Ovary (tissue), 10 donors: ENCODE measurements at places on chromosomes 1 and 21. TPM values are rescaled to one million over a fixed set of nuclear protein-coding genes. Genes with fewer than 3 reads are reported as not detected.
A peak's percentile ranks its signal among the peaks of the same experiment; 100 is the strongest.

DNA sequence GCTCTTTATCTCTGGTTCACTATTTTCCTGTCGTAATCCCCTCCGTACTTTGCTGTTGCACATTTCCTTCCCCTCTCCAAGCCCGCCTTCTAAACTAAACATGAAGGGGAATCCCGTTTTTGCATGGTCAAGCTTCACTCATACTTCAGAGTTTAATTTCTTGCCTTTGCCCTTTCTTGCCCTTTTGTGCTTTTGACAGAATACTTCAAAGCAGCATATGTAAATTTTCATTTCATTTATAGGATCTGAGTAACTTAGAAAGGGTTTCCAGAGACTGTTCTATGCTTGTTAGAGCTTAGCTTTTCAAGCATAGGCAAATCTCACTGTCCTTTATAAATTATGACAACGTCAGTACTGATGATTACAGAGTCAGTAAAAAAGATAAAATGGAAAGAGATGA lies 27.7 kb downstream of the SPATA45 start:
- no peak for DNase-seq
- H3K4me1 ChIP-seq: no peaks in the 10 kb centered on the region
- H3K36me3 ChIP-seq: no peaks in the 10 kb centered on the region
- no peak overlapping the region for H3K4me3 ChIP-seq
- H3K27me3 ChIP-seq: no peaks in the 10 kb centered on the region
- H3K27ac ChIP-seq: no peak overlapping the region

Gene CFHR2
- not detected for total RNA-seq

- H3K27me3 ChIP-seq: no peaks in the 10 kb centered on the region
- no peaks in the 10 kb centered on the region for H3K36me3 ChIP-seq
- no peak overlapping the region for H3K27ac ChIP-seq
- H3K4me3 ChIP-seq: no peak overlapping the region
- no peak for DNase-seq
- H3K4me1 ChIP-seq: no peaks in the 10 kb centered on the region
These were observed 28.9 kb downstream of the DISP1 start for GRCh38 chr1:222843469-222844410.

Gene TNNT2
- 0.52 TPM for total RNA-seq

DNA sequence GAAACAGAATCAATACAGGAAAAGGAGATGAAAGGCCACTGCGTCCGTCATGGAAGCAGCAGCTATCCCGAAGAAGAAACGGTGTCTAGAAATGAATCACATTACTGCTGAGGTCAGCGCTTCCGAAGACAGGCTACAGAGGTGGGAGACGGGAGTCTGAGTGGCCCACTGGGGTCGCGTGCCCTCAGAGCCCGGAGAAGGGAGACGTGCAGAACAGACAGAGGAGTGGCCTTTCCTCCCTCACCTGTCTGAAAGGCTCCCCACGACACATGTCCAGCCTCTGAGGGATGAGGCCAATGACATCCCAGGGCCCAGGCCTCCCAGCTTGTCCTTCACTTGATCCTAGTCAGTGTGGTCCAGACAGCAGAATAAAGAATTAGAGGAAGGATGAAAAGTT lies 35.9 kb downstream of the VPS26C start:
- DNase-seq: no peak
- H3K4me1 ChIP-seq: no peaks in the 10 kb centered on the region
- no peaks in the 10 kb centered on the region for H3K36me3 ChIP-seq
- H3K27me3 ChIP-seq: no peaks in the 10 kb centered on the region
- H3K4me3 ChIP-seq: no peak overlapping the region
- H3K27ac ChIP-seq: no peak overlapping the region

Gene SLC2A5
- 5.6 TPM for total RNA-seq

Gene UQCRHL
- 1.1 TPM for total RNA-seq

Gene COL8A2
- total RNA-seq: 4.5 TPM

DNA sequence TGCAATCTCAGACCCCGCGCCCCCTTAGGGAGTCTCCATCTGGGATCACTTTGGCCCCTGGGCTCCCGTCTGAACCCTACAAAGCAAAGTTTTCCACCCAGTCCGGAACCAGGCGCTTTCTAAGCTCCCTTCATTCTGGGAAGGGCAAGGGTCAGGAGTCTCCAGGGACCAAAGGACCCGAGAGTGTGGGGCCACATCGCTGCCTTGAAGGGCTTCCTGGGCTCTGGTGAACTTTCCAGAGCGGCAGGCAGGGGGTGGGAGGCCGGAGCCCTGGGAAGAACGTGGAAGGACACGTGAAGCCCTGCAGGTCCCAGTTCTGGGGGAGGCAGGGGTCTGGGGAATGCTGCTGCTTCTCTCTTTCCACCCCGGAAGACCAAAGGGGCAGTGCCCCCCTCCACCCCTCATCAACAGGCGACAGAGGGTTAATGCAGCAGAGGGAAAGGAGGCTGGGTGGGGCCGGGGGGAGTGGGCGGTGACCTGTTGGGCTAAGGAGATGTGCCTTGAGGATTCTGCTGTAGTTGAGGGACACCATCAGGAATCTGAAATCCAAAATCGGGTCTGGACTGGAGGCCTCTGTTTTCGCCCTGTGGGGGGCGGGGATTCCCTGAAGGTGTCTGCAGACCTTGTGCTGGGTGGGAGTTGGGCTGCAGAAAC lies 734 bp downstream of the CDK18 start:
- DNase-seq: no peak
- H3K27ac ChIP-seq: peak overlapping the region; percentile 27
- no peaks in the 10 kb centered on the region for H3K36me3 ChIP-seq

- peaks cover 1% of the 10 kb centered on the region for H3K4me1 ChIP-seq
- H3K36me3 ChIP-seq: no peaks in the 10 kb centered on the region
- DNase-seq: no peak
- H3K4me3 ChIP-seq: no peak overlapping the region
- H3K27me3 ChIP-seq: no peaks in the 10 kb centered on the region
- H3K27ac ChIP-seq: no peak overlapping the region
These were observed 29.0 kb upstream of the LGALS8 start for GRCh38 chr1:236494586-236495466.

GRCh38 chr1:205172729-205173366 lies 38.7 kb downstream of the DSTYK start:
- H3K4me1 ChIP-seq: peaks cover 4% of the 10 kb centered on the region
- H3K27ac ChIP-seq: no peak overlapping the region
- H3K4me3 ChIP-seq: no peak overlapping the region
- H3K27me3 ChIP-seq: no peaks in the 10 kb centered on the region

DNA sequence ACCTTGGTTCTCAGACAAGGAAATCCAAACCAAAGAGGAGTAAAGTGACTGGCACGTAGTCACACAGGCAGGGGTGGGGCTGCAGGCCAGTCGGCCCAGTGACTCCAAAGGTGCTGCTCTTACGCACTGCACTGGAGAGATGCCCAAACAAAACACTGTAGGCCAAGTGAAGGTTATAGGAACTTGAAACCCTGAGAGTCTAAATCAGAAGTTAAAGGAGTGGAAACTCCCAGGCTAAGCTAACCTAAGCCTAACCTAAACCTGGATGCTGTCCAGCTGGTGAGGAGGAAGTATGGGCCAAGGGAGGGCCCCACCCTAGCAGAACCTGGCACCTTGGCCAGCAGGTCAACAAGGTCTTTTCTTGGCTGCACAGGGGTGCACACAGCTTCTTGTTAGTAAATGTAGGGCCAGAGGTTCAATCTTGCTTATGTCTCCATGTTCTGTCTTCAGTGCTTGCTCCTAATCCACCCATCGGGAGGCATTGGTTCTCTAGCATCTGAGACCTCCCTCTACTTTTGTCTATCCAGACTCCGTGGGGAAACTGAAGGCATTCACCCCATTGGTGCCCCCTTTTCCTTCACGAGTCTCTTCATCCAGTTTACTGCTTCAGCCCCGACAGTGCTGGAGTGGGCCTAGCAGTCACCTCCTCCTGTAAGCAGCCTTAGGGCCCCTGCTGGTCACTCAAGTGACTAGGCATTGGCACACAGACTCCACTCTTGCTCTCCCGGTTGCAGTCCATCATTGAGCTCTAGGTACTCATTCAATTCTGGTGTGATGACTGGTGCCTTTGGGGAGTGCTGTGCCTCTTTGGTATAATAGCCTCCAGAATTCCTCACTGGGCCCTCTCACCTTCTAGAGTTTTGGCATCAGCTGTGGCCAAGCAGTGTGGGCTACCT lies 12.9 kb upstream of the TMEM125 start:
- no peak overlapping the region for H3K4me3 ChIP-seq
- no peak overlapping the region for H3K27ac ChIP-seq
- DNase-seq: no peak
